ENCODE measurements at places on chromosomes 5 and 9. TPM values are rescaled to one million over a fixed set of nuclear protein-coding genes. Genes with fewer than 3 reads are reported as not detected.
A peak's percentile ranks its signal among the peaks of the same experiment; 100 is the strongest.

The SOWAHA gene
- total RNA-seq: 0.48 TPM

The CDX1 gene
- total RNA-seq: 0.21 TPM

The LECT2 gene
- total RNA-seq: not detected

The TYRP1 gene
- 0.48 TPM for total RNA-seq

DNA sequence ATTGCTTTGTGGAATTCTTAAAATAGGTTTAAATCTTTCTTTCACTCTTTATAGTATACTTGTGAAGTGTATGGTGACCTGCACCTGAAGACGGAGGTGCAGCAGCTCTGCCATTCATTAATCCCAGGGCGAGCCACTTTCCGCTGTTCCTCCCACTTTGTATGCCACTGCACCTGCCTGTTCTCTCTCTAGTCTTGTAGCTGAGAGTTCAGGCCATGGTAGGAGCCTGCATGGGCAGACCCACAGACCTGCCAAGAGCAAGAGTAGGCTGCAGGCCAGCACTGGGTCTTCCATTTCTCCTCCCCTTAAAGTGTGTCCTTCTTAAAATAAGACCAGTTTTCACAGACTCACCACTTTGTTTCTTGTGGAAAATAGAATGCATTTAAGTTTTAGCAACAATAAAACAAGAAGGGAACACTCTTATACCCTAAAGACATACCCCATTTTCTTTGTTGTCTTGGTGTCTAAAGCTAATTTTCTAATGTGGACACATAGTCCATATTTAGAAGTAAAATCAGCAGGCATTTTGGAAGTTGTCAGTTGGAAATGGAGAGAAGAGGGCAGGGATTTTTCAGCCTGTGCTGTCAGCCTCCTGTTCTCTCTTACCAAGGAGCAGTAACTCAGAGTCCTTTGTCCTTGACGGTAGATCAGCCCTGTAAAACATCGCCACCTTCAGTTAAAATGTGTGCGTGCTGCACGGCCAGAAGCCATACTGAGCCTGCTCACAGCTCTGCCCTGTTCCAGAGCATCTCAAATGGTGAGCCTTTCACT is 103.2 kb downstream of the SNCAIP start:
- peak; percentile 49 for DNase-seq

DNA sequence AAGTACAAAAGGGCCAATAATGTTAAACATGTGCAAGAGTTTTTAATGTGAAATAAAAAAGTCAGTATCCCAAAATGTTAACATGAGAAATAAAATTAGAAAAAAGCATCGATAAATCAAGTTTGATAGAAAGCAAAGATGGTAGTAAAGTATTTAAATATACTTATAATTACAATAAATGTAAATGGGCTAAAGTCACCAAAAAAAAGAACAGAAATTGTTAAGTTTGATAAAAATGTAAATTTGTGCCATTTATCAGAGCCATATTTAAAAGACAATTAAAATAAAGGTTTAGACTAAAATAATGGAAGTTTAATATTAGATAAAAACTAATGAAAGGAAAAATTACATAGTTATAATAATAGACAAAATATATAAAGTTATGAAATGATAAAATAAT is 500.5 kb downstream of the TMEM232 start:
- no peak for DNase-seq

DNA sequence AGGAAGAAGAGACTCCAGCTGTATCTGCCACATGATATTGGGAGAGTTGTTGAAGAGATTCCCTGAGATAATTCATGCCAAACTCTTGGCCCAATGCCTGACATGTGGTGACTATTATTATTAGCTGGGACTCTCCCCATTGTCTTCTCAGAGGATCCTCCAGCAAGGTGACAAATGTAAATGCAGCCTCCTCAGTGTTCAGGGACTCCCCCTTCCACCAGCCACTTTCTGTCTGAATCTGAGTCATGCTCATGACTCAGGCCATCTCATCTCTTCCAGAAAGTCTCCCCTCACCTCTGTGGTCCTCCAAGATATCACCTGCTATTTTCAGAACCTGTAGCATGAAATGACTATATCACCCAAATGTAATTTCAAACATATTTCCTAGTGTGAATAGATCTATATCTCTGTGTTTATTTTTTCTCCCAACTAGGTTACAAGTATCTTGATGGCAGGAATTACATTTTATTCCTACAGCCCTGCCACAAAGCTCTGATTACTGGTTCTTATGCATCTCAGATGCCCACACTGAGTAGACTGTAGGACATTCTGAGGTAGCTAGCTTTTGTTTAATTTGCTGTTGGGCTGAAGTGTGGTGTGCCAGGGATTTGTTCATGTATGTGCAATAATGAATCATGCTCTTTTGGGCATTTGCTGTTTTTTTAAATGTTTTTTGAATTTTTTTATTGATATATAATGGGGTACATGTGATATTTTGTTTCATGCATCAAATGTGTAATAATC is 126.6 kb upstream of the IL12B start:
- no peak for DNase-seq

GRCh38 chr9:133977421-133978201 is 14.5 kb downstream of the VAV2 start:
- DNase-seq: no peak

DNA sequence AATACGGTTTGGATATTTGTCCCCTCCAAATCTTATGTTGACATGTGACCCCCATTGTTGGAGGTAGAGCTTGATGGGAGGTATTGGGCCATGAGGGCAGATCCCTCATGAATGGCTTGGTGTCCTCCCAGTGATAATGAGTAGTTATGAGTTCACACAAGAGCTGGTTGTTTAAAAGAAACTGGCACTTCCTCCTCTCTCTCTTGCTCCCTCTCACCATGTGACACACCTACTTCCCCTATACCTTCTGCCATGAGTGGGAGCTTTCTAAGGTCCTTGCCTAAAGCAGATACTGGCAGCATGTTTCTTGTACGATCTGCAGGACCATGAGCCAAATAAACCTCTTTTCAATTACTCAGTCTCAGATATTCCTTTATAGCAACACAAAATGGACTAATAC is 132.0 kb downstream of the PIK3R1 start:
- no peak for DNase-seq

DNA sequence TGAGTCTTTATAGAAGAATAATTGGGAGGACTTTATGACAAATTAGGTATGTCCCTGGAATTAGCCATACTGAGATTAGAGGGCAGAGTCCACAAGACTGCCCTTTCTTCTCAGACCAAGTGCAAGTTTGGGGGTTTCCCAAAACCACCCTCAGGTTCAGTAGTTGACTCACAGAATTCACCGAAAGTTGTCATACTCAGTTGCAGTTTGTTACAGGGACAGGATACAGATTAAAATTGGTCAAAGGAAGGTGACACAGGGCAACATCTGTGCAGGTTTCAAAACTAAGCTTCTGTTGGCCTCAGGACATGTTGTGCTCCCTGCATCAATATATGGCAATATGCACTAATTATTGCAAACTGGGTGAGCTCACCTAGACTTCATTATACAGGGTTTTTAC is 3.8 kb downstream of the RANBP17 start:
- no peak for DNase-seq

Measured in urinary bladder (tissue), 4 donors.